Suppressor macrophage treated with lipopolysaccharide for 1 hour (primary cell): ENCODE measurements at places on chromosomes 11 and 22.
A peak's percentile ranks its signal among the peaks of the same experiment; 100 is the strongest.

DNA sequence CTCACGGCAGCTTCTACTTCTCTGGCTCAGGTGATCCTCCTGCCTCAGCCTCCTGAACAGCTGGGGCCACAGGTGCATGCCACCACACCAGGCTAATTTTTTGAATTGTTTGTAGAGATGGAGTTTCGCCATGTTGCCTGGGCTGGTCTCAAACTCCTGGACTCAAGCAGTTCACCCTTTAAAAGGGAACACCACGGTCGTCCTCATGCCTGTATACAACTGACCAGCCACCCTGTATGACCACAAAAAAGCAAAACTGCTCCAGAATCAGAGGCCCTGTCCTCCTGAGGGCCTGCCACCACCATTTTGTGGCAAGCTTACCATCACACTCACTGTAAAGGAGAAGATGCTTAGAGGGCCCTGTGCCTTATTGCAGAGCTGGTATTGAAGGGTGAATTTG lies 2.2 kb downstream of the GLB1L3 start:
- DNase-seq: no peak

- DNase-seq: peak; percentile 53
These were observed 2.5 kb downstream of the CHST1 start for GRCh38 chr11:45662665-45663485.

DNA sequence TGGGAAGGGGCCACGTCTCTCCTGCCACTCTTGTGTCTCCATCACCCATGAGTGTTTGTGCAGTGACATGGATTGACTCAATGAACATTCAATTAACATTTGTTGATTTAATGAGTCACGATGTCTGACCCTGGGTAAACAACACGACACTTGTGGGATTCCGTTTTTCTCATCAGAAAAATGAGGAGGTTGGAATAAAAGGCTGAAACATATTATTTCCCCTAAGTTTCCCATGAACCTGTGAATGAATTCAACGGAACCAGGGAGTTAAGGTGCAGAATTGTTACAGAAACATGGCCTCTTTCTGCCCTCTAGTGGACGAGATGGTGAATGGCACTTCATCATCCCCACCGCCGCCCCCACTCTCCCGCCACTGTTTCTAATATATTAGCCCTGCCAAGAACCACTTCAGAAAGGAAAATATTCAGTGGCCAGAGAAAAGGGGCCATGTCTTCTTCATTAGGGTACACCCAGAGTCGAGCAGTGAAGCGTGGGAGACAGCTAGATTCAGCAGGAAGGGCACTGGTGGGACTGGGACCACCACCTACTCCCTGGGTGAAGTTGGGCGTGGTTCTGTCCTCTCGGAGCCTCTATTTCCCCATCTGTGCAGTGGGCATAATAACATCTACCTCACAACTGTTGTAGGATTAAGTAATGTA lies 46.3 kb upstream of the SYT13 start:
- peak; percentile 45 for DNase-seq

GRCh38 chr11:20501971-20502370 lies 97.4 kb upstream of the SLC6A5 start:
- DNase-seq: no peak

GRCh38 chr22:25370322-25370721 lies 150.9 kb downstream of the CRYBB2 start:
- DNase-seq: no peak

DNA sequence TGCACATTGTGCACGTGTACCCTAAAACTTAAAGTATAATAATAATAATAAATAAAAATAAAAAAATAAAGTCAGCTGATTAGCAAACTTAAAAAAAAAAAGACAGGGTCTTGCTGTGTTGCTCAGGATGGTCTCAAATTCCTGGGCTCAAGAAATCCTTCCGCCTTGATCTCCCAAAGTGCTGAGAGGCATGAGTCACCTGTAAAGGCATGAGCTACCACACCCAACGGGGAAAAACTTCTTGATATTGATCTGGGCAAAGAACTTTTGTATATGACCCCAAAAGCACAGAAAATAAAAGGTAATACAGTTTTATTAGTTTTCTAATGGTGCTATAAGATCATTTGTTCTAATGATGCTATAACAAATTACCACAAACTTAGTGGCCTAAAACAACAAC lies 46.1 kb downstream of the ENTHD1 start:
- DNase-seq: no peak

GRCh38 chr11:95485115-95485900 lies 254.3 kb upstream of the SESN3 start:
- DNase-seq: no peak

DNA sequence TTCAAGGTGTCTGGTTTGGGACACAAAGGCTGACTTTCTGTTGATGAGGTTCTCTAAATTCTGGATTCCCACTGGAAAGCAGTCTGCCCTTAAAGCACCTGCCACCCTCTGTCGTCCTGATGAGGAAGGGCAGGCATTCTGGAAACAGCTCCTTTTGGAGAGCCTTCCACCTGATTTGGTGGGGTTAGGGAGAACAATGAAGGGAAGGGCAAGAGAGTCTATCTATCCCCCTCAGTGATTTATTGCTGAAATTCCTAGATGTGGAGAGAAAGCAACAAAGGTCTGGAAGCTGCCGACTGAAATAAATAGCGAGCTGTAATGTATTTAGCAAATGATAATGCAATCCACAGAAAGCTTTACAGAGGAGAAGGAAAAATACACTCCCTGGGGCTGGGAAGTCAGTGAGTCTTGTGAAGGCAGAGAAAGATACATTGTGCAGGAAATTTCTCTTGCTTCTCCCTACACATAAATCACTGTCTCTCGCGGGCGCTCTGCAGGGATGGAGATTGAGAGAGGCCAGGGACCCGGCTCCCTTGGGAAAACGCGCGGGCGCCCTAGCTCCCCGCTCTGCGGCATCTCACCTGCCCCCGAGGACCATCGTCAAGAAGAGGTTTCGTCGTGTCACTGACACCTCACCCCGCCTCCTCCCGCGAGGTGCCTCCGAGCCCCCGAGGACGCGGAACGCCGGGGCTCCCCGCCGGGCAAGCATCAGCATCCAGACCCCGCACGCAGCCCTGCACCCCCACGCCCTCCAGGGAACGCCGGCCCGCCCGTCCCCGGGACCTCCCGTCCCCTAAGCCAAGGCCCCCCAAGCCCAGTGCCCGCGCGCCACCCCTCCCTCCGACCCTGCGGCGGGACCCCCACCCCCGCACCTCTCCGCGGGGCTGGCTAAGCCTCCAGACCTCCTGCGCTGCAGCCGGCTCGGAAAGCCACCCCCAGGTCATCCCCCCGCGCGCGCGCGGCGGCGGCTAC lies 673 bp downstream of the CDON start:
- peak; percentile 8 for DNase-seq
